ENCODE measurements at places on chromosomes 16 and 17.

GRCh38 chr16:23670137-23670776 lies 8.4 kb upstream of the PLK1 start:
- no peak for DNase-seq

DNA sequence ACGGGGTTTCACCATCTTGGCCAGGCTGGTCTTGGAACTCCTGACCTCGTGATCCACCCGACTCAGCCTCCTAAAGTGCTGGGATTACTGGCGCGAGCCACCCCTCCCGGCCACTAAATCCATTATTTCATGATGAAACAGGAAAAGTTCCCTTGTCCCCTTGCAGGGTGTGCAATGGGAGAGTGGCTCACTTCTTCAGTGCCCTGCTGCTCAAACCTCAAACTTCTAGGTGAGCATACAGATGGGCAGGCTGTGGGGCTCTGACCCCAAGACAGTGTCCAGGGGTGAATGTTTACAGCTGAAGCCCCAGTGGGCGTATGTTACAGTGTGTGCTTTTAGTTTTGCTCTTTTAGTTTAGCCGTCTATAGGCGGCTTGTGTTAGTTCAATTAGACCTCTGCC lies 34.7 kb downstream of the GJC1 start:
- DNase-seq, result no peak

- no peak for DNase-seq
Measured at GRCh38 chr17:33777674-33778073, 477.4 kb upstream of the CCL2 start.

DNA sequence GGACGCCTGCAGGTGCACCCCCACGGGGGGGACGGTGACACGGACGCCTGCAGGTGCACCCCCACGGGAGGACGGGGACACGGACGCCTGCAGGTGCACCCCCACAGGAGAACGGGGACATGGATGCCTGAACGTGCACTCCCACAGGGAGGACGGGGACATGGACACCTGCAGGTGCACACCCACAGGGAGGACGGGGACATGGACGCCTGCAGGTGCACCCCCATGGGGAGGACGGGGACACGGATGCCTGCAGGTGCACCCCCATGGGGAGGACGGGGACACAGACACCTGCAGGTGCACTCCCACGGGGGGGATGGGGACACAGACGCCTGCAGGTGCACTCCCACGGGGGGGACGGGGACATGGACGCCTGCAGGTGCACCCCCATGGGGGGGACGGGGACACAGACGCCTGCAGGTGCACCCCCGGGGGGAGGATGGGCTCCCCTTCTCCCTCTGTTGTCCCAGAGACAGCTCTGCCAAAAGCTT lies 114.5 kb upstream of the METRNL start:
- DNase-seq, result no peak

- no peak for DNase-seq
Measured at GRCh38 chr17:63413128-63413527, 33.0 kb downstream of the CYB561 start.

DNA sequence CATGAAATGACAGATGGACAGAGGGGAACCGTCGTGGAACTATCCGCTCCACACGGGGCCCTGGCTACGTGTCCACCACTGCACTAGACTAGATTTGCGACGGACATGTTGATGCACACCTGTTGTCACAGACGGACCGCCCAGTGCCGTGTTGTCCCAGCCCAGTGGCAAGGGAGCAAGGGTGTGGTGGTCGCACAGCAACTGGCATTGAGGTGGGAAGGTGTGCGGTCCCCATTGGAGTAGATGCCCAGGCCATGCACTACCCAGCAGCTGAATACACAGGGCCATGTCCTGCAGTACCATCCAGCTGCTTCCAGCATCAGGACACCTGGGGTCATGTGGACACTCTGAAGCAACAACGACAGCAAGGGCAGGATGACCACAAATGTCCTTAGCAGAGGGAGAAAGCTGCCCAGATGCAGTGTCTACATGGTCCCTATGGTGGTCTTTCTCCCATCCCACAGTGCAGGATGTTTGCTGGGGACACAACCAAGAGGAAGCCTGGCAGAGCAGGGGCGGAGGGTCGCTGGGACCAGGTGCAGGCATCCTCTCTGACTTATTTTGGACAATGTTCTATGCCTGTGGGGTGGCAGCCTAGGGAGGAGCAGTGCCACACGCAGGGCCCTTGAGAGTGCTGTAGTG lies 8.8 kb downstream of the FOXF1 start:
- no peak for DNase-seq

DNA sequence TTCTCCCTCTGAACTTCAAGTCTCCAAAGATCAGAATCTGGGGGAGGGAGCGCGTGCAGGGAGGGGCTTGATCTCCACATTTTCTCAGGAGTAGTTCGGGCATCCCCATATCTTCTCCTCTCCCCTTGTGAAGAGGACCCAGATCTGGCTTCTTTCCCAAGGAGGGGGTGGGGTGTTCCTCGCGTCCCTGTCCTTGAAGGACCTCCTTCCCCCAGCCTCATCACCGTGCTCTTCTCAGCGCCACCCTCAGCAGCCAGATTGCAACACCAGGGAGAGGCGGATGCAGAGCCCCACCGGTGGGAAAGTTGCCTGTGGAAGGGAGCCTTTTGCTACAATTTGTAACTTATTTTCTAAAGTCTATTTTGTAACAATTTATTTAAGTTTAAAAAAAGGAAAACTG lies 5.7 kb downstream of the PRSS53 start:
- no peak for DNase-seq

DNA sequence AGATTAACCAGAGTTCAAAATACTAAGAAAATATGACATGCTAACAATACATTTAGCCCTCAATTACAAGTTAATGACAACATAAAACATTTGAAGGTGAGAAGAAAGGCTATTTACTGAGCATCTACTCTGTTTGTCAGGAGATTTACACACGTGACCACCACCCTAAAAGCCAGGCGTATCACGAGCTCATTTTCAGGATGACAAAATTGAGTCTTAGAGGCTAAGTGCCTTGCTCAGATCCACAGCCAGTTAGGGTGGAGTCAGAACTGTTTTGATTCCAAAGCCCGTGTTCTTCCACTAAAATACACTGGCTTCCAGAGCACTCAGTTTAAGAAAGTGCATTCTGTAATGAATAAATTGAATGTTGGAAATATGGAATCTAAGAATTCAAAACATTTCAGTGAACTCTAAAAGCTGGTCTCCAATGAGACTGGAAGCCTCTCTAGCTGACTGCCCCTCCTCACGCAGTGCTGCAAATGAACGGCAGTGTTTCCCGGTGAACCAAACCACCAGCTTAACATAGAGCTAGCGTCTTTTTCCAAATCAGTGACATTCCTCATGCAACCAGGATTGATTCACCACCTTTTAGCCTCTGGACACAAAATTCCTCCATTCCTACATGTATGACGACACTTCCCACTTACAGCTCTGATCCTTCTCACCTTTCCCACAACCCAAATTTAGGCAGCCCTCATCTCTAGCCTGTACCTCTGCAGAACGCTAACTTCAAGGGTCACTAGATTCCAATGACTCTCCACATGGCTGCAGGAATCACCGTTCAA lies 5.9 kb downstream of the ZDHHC7 start:
- DNase-seq, result no peak

DNA sequence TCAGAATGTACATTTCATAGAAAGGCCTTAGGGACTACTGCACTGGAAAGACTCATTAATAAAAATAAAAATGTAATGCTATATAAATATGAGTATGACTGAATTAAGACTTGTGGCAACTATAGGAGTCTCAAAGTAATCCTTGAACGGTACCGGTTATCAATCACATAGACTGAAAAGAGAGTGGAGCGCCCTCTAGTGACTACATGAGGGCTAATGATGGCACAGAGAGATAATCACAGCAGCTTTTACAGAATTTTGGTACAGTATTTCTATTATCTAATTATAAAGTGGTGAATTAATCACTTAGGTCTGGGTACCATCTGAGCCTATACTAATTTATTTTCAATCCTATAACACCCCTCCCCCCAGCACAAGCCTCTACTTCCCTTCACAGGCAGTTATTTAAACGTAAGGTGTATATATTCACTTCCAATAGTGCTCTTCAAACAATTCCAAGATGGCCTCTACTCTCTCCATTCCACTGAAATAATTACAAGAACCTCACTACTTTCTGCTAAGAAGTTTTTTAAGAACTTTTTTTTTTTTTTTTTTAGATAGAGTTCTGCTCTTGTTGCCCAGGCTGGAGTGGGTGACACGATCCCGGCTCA lies 40.7 kb upstream of the ANKFY1 start:
- no peak for DNase-seq

GRCh38 chr16:30660424-30661261 lies 2.4 kb downstream of the FBRS start:
- DNase-seq, result no peak
